Stomach (tissue), 19 donors: ENCODE measurements at places on chromosomes 13 and 19. TPM values are rescaled to one million over a fixed set of nuclear protein-coding genes. Genes with fewer than 3 reads are reported as not detected.

ALOX5AP gene
- total RNA-seq, result 8.0 TPM

DNA sequence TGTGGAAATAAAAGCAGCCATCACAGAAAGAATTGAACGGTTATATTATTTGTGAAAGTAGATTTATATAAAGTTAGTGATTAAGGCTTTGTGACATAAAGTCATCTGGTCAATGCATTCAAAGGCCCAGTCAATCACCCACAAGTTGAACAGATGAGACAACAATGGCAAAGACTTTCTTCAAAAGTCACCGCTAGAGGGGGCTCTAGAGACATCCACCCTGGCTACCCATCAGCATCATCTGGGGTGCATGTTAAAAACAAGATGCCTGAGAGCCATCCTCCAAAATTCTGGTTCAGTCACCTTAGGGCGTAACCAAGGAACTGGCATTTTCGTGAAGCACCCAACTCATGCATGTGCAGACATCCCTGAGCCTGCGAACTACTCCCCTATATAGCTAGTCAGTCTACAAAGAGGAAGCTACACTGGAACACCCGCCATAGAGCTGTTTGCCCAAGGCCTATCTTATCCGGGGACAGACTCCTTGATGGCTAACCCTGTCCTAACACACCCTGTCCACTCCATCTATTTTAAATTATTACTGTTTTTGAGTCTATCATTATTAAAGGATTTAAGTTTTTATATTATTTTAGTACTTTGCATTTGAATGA is 970.5 kb downstream of the UQCRFS1 start:
- H3K36me3 ChIP-seq, result no peaks in the 10 kb centered on the region
- H3K27ac ChIP-seq, result no peak overlapping the region
- peak; percentile 47 for DNase-seq
- H3K27me3 ChIP-seq, result no peaks in the 10 kb centered on the region

DNA sequence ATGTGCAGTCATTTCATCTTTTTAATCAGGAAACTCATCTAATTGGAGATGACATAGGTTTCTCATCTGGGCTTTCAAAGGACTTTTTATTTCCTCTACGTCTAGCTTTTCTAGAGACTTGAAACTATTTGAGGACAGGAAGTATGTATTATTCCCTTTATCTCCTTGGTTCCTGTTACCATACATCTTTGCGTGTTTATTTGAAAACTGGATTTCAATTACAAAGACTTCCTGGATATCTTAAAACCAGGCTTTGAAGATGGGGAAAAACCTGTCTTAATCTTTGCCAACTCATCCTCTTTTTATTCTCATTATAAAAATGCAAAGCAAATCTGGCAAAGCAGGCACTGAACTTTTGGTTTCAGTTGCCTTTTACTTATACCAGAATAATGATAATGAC is 130.5 kb downstream of the LMO7 start:
- peaks cover 52% of the 10 kb centered on the region for H3K4me1 ChIP-seq
- no peak for DNase-seq
- no peaks in the 10 kb centered on the region for H3K36me3 ChIP-seq
- no peak overlapping the region for H3K4me3 ChIP-seq
- no peak overlapping the region for H3K27ac ChIP-seq
- H3K27me3 ChIP-seq, result no peaks in the 10 kb centered on the region

GRCh38 chr19:14575428-14575980 is 3.6 kb upstream of the NDUFB7 start:
- H3K36me3 ChIP-seq, result no peaks in the 10 kb centered on the region
- peaks cover 15% of the 10 kb centered on the region for H3K4me1 ChIP-seq
- no peaks in the 10 kb centered on the region for H3K27me3 ChIP-seq
- H3K4me3 ChIP-seq, result no peak overlapping the region
- no peak overlapping the region for H3K27ac ChIP-seq

GRCh38 chr19:35309481-35310279 is 17.7 kb downstream of the MAG start:
- no peak overlapping the region for H3K4me3 ChIP-seq
- no peaks in the 10 kb centered on the region for H3K27me3 ChIP-seq
- peak; percentile 80 for DNase-seq
- no peaks in the 10 kb centered on the region for H3K4me1 ChIP-seq
- no peak overlapping the region for H3K27ac ChIP-seq

THSD8 gene
- total RNA-seq, result not detected

KCNJ14 gene
- not detected for total RNA-seq

DNA sequence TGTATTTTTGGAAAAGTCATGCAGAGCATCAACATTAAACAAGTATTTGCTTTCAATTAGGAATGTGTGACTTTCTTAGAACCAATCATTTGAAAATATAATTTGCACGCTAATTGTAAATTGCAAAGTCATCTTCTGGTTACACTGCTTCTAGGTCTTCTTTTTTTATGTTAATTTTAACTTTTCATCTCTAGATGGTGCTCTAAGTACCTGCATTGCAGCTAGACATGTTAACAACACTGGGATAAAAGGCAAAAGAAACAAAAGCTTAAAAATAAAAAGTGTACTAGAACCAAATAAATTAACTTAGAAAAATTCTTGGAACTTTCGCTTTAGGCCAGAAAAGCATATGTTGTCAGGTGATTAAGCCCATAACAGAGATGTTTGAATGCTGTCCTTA is 2758.2 kb downstream of the PCDH9 start:
- no peaks in the 10 kb centered on the region for H3K4me1 ChIP-seq
- no peaks in the 10 kb centered on the region for H3K36me3 ChIP-seq
- H3K27me3 ChIP-seq, result no peaks in the 10 kb centered on the region
- no peak overlapping the region for H3K4me3 ChIP-seq
- DNase-seq, result no peak

DNA sequence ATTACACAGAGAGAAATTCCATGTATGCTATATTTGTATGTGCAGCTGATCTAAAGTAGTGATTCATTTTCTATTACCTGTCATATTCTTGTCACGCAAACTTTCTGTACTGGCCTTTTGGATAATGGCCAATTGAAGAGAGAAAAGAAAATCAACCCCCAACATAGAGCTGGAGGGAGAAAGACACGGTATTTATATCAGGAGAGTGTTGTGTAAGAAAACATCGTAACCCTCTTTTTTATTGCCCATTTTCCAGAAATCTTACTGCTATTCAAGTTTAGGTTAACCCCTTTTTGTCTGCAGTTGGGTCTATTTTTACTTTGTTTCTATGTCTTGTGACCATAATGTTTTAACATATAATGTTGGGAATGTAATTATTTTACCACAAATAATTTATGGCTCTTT is 27.9 kb downstream of the DGKH start:
- H3K27me3 ChIP-seq, result no peaks in the 10 kb centered on the region
- H3K27ac ChIP-seq, result no peak overlapping the region
- no peaks in the 10 kb centered on the region for H3K36me3 ChIP-seq
- no peak for DNase-seq

NLRP12 gene
- total RNA-seq, result not detected

- peaks cover 11% of the 10 kb centered on the region for H3K36me3 ChIP-seq
- H3K27me3 ChIP-seq, result peaks cover 8% of the 10 kb centered on the region
- H3K4me3 ChIP-seq, result no peak overlapping the region
- peaks cover 29% of the 10 kb centered on the region for H3K4me1 ChIP-seq
Observed at GRCh38 chr13:113815151-113816058, 48.5 kb downstream of the GAS6 start.

DNA sequence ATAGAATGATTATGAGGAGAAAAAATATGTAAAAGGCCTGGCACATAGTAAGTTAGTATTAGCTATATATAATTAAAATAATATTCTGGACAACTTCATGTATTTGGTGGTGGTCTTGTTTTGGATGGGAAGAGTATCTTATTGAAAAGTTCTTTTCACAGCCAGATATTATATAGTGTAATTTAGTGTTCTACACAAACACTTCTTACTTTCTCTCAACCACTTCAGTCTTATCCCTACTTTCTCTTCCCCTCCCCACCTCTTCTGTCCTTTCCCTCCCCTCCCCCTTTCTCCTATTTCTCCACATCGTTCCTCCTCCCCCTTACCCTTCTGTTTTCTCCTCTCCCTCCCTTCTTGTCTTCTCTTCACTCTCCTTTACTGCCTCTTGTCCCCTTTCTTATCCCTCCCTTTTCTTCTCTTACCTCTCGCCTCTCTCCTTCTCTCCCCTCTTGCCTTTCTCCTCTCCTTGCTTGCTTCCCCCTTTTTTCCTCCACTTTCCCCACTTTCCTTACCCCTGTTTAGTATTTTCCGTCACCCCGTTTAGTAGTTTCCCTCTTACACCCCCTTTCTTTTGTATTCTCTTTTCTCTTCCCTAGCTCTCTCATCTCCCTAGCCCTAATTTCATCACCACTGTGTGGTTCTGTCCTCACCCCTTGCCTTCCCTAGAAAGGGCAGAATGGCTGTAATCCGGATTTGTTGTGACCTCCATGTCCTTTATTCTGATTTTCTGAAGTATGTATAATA is 107.2 kb upstream of the MLNR start:
- peak overlapping the region; percentile 7 for H3K27ac ChIP-seq
- no peaks in the 10 kb centered on the region for H3K27me3 ChIP-seq
- peaks cover 27% of the 10 kb centered on the region for H3K36me3 ChIP-seq
- H3K4me3 ChIP-seq, result no peak overlapping the region

- peaks cover 15% of the 10 kb centered on the region for H3K4me1 ChIP-seq
- H3K27me3 ChIP-seq, result no peaks in the 10 kb centered on the region
- H3K4me3 ChIP-seq, result no peak overlapping the region
- no peak overlapping the region for H3K27ac ChIP-seq
- no peaks in the 10 kb centered on the region for H3K36me3 ChIP-seq
- DNase-seq, result no peak
Observed at GRCh38 chr13:73754727-73755292, 379.4 kb downstream of the KLF12 start.

DNA sequence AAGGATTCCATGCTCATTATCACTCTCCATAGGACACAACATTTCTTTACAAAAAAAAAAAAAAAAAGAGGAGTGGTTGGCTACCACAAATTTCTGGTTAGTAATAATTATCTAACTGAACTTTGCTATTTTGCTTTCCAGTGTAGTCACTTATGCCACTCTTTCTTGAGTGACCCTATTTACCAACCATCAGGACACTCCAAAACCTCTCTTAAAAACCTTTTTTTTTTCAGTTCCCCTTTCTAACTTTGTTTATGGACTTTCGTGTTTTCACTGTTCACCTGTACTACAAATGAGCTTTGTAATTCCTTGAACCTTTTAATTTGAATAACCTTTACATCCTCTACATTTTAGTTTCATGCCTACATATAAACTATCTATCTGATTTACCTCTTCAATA is 686.5 kb upstream of the PCDH9 start:
- H3K36me3 ChIP-seq, result no peaks in the 10 kb centered on the region
- H3K27ac ChIP-seq, result no peak overlapping the region
- no peaks in the 10 kb centered on the region for H3K27me3 ChIP-seq
- no peaks in the 10 kb centered on the region for H3K4me1 ChIP-seq
- no peak overlapping the region for H3K4me3 ChIP-seq

DNA sequence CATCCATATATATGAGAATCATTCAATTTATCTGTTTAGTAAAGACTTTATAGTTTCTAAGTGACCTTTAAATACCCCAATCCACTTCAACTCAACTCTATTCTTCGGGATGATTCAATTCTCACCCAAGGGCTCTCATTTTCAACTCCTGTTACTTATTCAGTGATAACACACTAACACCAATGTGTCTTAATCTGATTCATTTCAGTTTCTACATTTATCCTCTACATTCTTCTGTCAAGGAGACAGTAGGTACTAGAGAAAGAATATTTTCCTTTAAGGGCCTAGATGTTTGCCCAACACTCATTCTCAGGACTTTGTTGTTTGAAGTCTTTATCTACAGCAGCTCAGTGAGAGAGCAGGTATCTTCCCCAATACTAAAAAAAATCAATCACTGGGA is 7.1 kb downstream of the ARGLU1 start:
- no peak overlapping the region for H3K27ac ChIP-seq

PRDX2 gene
- 118 TPM for total RNA-seq

NBEA gene
- total RNA-seq, result 8.7 TPM

- no peak for DNase-seq
- H3K4me3 ChIP-seq, result no peak overlapping the region
- H3K27me3 ChIP-seq, result no peaks in the 10 kb centered on the region
Observed at GRCh38 chr19:47200530-47200929, 30.5 kb downstream of the BBC3 start.
